ENCODE measurements at places on chromosomes 12 and 14. TPM values are rescaled to one million over a fixed set of nuclear protein-coding genes. Genes with fewer than 3 reads are reported as not detected.

Gene DEGS2
- total RNA-seq, result 2.2 TPM

Gene REP15
- 1.7 TPM for total RNA-seq

Gene AICDA
- not detected for total RNA-seq

Gene FGF23
- total RNA-seq, result not detected

Gene ZC3H10
- 3.9 TPM for total RNA-seq

Gene TMEM179
- 35.2 TPM for total RNA-seq

Gene MUCL1
- not detected for total RNA-seq

Gene MYF5
- not detected for total RNA-seq

Gene RFX4
- total RNA-seq, result 6.4 TPM

Gene KRT74
- not detected for total RNA-seq

Gene MFAP5
- 1.7 TPM for total RNA-seq

Gene CMKLR1
- total RNA-seq, result 0.98 TPM

Gene C12orf60
- total RNA-seq, result 1.2 TPM

Gene FAR2
- 24.3 TPM for total RNA-seq

Gene MYF6
- total RNA-seq, result 0.74 TPM

Gene SMCO2
- total RNA-seq, result not detected

Gene COX6A1
- 292 TPM for total RNA-seq

Gene P2RX2
- total RNA-seq, result not detected

Gene PMEL
- total RNA-seq, result 0.49 TPM

Gene ENTPD5
- total RNA-seq, result 4.7 TPM

Gene SOAT2
- total RNA-seq, result not detected

Gene CYP46A1
- 6.1 TPM for total RNA-seq

Gene POTEG
- not detected for total RNA-seq

Gene RIMBP2
- 34.2 TPM for total RNA-seq

Gene PLBD1
- total RNA-seq, result 0.98 TPM

Gene KLRF1
- not detected for total RNA-seq

Gene DTX3
- 47.7 TPM for total RNA-seq

Gene KCNA1
- 2.7 TPM for total RNA-seq

Gene SPIC
- not detected for total RNA-seq

Gene PRB2
- total RNA-seq, result 1.7 TPM

Gene RHOF
- 10.1 TPM for total RNA-seq

Gene TMTC2
- 23.4 TPM for total RNA-seq

Gene ACADS
- total RNA-seq, result 3.9 TPM

Gene GLIPR1L1
- total RNA-seq, result not detected

Gene NANOG
- total RNA-seq, result not detected

Gene BAG5
- total RNA-seq, result 32.2 TPM

Gene KCNJ8
- 4.2 TPM for total RNA-seq

Gene RASSF9
- 1.2 TPM for total RNA-seq

Gene PTPRQ
- total RNA-seq, result 0.49 TPM

Gene KSR2
- 1.5 TPM for total RNA-seq

Gene GALC
- total RNA-seq, result 30.5 TPM

Gene DBX2
- 2.2 TPM for total RNA-seq

Gene ADAMTS20
- 0.25 TPM for total RNA-seq

Gene SERPINA9
- not detected for total RNA-seq

Gene TSPAN19
- under 0.01 TPM for total RNA-seq

Gene ZNF664
- 48.4 TPM for total RNA-seq

Gene TMPRSS12
- not detected for total RNA-seq

Gene KIF5A
- total RNA-seq, result 79.9 TPM

Gene METTL17
- total RNA-seq, result 20.2 TPM

Gene INTS13
- 19.4 TPM for total RNA-seq

Gene GNB3
- total RNA-seq, result 0.74 TPM

Gene CACNA1C
- 24.1 TPM for total RNA-seq

Gene GPR65
- total RNA-seq, result under 0.01 TPM

Gene NEK9
- total RNA-seq, result 29.0 TPM

Gene BICDL1
- total RNA-seq, result 17.0 TPM

Gene HOXC10
- total RNA-seq, result not detected

Gene PLCZ1
- total RNA-seq, result 0.25 TPM

All from temporal lobe (tissue), 4 donors.